ENCODE measurements at places on chromosomes 16 and 17.

DNA sequence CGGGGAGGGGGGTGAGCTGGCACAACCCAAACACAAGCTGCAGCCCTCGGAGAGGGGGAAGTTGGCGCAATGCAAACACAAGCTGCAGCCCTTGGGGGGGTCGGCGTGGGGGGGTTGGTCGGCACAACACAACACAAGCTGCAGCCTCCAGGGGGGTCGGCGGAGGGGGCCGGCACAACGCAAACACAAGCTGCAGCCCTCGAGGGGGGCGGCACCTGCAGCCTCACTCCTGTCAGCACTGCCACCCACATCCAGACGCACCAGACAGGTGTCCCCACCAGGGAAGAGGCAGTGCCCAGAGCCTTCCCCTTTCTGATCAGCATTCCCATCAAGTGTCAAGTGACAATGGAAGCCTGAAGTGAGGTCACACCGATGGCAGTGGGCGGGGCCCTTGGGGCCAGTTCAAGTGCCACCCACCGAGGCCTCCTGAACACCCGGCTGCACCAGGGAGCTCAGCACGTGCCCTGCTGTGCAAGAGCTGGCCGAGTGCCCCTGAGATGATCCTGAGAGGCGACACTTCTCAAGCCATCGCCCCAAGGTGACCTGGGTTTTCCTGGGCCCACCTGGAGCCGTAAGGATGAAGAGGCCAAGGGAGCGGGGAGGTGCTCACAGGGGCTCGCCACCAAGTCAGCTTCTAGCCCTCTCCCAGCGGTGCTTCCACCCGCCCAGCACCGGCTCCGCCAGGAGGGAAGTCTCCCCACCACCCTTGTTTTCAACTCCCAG, 59.3 kb downstream of the KLHDC4 start:
- DNase-seq: no peak

GRCh38 chr17:37043201-37043600, 94.4 kb downstream of the AATF start:
- no peak for DNase-seq

DNA sequence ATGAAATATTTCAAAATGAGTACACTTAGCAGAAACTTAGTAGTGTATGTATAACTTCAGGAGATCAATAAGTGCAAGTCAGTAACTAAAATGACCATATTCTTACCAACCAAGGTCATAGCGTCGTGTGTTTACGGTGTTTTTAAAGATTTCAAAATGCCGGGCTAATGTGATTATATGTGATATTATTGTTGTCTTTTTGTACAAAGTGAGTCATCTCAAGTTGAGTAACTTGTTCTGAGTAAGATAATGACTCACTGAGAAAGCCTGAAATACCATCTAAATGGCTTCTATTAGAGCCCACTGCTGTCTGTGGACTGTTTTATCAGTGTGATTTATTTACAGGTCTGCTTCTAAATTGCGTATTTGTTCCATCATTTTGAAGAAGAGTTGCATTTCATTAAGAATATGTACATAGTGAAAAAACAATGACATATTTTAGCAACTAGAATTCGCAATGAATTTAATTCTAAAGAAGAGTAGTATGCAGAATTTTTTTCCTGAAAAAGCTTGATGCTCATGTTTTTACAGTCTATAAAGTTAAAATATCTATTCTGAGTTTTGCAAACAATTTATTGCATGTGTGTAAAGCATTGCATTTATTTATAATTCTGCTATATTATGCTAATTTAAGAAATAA, 12.7 kb downstream of the KRT12 start:
- no peak for DNase-seq

- DNase-seq: peak; percentile 85
Observed at GRCh38 chr17:35448214-35448898, at the start of gene SLFN13. Gene SLFN13 (minus strand): TSS chr17:35448766. CDS start chr17:35445680, 3,086 bp downstream.

GRCh38 chr17:57553526-57553925, 191.6 kb downstream of the CCDC182 start:
- DNase-seq: no peak

DNA sequence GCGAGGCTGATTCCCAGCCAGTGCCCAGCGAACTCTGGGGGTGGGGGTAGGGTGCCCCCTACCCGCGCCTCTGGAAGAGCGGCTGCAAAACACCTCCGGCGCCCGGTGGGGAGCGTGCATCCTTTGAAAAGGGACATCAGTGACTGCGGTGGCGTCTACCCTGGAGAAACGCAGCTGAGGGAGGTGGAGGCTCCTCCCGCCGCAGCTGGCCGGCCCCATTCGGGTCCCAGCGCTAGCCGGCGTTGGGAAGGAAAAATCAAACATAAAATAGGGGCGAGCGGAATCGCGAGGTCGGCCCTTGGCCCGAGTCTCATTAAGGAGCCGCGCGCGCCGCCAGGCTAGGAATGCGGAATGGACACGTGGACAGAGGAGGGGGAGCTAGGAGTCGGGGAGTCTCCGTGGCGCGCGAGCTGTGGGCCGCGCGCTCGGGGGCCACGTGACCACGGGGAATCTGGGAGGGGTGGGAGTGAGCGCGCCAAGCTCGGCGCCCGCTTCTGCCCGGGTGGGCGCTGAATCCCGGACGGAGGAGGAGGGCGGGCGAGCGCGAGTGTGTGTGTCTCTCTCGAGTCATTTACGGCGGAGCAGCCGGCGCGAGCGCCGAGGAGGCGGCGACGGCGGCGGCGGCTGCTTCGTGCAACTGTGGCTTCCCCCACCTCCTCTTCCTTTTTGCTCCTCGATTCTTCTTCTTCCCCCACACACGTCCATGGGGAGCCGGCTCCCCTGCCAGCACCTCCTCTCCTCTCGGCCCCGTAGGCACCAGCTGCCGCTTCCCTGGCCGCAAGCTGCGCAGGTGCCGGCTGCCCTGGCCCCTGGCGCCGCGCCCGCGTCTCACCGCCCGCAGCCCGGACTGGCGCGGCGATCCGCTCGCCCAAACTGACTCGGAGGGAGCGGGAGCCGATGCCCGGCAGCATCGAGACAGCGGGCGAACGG, at the start of gene TMEM132E:
TSS of gene TMEM132E (plus strand) at position 566 of the 930 bp plus-strand sequence. CDS start 1,495 bp downstream, outside the sequence.
- DNase-seq: no peak

DNA sequence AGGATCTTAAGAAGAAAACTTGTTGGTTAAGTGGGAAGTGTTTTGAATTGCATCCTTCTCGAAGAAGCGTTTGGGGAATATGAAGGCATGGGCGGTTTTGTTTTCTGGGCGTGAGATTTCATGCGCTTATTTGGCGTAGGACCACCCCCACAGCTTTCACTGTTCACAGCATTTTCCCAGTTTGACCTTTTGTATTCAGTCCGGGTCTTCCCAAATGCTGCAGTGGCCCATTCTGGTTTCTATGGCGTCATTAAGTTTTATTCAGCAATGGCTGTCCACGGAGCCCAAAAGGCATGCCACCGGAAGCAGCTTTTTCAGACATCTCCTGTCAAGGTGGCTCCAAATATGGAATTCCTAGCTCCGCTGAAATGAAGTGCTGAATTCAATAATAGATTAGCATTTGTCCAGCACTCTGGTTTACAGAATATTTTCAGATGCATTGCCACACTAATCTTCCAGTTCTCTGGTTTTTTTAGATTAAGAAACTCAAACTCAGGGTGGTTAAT, 90.6 kb upstream of the FBXO47 start:
- no peak for DNase-seq

- no peak for DNase-seq
Observed at GRCh38 chr17:58005031-58005727, 1.9 kb downstream of the SRSF1 start.

- DNase-seq: no peak
Observed at GRCh38 chr17:68321556-68321954, 30.3 kb downstream of the ARSG start.

GRCh38 chr16:84026606-84027005, 16.0 kb downstream of the SLC38A8 start:
- DNase-seq: no peak

GRCh38 chr17:70313086-70313852, 143.9 kb downstream of the KCNJ2 start:
- DNase-seq: no peak

GRCh38 chr17:78383725-78384471, 5.4 kb downstream of the PGS1 start:
- peak; percentile 56 for DNase-seq

DNA sequence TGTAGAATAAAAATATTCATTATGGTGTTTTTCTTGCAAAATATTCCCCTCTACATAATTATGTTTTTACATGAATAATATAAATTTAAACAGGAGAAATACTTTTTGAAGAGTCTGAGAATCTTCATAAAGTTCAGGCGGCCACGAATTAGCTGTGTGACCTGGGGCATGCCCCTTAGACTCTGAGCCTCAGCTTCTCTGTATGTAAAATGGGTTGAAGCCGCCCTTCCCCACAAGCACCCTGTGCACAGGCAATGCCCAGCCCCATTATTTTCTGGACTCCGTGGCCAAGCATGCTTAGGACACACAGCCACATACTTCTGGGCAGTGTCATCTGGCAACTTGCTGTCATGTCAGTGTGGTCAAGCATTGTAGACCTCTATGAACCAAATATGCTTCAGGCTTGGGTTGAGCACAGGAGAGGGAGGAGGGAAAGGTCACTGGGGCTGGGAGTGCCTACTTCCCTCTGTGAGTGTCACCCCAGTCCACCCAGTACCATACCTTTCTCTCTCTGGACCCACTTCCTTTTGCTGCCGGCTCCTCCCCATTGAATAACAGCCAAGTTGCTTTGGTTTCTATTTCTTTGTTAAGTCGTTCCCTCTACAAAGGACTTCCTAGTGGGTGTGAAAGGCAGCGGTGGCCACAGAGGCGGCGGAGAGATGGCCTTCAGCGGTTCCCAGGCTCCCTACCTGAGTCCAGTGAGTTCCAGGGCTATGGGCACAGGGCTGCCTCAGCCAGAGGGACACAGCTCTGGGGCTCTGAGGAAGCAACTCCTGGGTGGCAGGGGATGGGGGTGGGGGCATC, at the start of gene LGALS9:
TSS of gene LGALS9 (plus strand) at position 582 of the 804 bp plus-strand sequence. CDS start at position 660, 78 bp downstream.
- DNase-seq: peak; percentile 78

DNA sequence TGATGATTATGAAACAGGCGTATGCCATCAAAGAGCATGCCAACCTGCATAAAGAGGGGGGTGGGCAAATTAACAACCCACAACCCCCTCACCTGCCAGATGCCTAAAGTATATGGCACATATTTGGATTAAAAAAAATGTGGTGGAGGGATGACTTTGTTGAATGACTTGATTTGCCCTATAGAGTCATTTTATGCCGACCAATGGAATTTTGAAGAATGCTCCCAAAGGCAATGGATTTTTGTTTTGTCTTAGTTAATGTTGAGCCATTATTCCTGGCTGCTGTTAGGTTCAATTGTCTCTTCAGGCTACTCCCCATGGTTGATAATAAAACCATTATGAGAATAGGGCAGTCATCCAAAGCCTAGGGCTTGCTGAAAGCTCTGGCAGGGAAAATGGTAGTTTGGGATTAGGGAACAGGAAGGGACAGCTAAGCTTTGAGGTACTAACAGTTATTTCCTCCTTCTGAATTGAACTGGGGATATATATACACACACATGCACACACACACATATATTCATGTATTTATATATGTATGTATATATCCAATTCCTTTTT, 5.8 kb upstream of the CHCT1 start:
- no peak for DNase-seq

- DNase-seq: no peak
Observed at GRCh38 chr16:87832741-87833502, 36.4 kb downstream of the SLC7A5 start.

DNA sequence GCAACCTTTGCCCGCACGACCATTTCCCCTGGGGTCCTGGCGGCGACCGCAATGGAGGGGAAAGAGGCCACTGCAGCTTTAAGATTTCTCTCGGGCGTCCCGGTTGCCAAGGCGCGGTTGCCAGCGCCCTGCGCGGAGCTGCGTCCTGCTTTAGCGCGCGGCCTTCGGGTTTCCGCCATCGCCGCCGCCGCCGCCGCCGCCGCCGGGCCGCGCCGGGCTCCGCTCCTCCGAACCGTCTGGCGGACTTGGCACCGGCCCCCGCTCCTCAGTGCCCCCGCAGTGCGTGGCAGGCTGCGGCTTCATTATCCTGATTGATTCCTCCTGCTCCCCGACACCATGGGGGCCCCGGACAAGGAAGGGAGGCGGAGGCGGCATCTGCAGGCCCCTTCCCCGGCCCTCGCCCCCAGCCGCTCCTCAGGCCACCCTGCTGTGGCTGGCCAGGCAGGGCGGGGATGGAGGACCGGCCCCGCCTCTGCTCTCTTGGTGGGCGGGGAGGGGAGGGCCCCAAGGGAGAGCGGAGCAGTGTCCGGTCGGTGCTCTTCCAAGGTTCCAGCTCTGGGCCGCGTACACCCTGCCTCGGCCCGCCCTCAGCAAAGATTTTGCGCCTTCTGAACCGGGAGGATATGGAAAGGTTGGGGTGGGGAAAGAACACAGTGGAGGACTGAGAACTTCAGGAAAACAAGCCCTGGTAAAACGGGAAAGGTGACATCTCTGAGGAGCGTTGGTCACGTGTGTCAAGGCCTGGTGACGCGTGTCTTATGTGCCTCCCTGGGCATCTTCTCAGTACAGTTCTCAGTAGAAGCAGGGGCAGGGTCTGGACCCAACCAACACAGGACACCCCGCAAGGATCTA, 34.0 kb downstream of the NEUROD2 start:
- DNase-seq: peak; percentile 15

DNA sequence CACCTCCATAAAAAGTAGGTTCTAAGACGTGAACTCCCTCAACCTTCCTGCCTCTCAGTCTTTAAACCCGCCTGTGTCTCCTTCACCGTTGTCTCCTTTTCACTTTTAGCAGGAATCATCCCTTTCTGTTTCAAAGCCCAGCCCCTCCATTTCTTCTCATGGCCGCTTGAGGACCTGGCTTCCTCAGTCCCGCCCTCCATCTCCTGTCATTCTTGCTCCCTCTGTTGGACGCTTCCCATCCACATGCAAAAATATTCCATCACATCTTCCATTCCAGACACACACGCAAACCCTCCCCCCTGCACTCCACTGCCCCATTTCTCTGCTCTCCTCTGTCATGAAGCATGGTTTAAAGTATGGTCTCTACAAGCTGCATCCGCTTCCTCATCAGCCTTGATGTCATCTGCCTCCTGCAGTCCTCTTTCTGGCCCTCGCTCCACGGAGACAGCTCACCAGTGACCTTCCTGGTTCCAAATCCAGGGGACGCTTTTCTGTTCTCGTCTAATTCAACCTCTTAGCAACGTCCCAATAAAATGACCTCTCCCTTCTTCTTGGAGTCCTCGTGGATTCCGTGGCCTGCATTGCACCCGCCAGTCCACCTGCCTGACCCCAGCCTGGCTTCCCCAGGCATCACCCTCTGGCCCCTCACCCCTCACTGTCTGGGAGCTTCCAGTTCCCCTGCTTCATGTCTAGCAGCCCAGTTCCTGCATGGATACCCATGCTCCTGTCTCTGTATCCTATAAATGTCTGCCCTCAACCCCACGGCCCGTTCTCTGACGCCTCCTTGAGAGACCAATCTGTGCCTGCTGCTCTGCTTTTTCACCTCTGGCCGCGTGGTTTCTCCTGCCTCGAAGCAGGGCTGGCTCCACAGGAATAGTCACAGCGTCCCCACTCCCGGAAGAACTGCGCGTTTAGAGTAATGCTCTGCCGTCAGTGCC, 26.2 kb downstream of the ANKRD40 start:
- peak; percentile 12 for DNase-seq

DNA sequence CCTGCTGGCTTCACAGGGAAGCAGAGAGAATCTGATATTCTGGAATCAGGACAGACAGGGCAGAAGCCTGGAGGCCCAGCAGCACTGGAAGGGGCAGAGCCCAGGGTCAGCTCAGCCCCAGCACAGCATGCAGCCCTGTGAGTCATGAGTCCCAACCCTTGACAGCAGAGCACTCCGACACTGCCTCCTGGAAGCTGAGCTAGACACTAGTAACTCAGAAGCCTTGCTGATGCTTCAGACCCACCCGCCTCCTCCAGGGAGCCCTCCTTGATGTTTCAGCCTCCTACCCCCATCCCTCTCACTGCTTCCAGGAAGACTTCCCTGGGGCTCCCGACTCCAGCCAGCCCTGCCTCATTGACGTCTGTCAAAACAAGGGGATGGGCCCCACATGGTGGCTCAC, 6.9 kb downstream of the CAMKK1 start:
- DNase-seq: no peak

- no peak for DNase-seq
Observed at GRCh38 chr17:67821871-67822367, 3.4 kb upstream of the BPTF start.
